H7 (cell line): ENCODE measurements at places on chromosomes 7 and 10. TPM values are rescaled to one million over a fixed set of nuclear protein-coding genes. Genes with fewer than 3 reads are reported as not detected.

The NUTM2A gene
- 0.04 TPM in 1 of 2 replicates, not detected in the other for total RNA-seq

DNA sequence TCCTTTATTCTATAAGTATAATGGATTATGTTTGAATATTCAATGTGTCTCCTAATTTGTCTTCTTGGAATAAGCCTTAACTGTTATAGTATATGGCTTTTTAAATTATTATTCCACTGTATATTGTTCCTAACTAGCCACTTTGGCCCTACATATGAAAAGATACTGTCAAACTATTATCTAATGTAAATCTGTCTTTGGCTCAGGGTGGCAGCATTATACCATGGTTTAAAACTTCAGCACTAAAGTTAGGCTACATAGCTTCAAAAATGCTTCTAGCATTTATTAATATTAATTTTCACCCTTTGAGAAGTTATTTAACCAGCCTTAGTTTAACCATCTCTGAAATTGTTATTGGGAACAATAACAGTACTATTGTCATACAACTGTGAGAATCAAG is 543.1 kb upstream of the MBL2 start:
- no peak for DNase-seq

DNA sequence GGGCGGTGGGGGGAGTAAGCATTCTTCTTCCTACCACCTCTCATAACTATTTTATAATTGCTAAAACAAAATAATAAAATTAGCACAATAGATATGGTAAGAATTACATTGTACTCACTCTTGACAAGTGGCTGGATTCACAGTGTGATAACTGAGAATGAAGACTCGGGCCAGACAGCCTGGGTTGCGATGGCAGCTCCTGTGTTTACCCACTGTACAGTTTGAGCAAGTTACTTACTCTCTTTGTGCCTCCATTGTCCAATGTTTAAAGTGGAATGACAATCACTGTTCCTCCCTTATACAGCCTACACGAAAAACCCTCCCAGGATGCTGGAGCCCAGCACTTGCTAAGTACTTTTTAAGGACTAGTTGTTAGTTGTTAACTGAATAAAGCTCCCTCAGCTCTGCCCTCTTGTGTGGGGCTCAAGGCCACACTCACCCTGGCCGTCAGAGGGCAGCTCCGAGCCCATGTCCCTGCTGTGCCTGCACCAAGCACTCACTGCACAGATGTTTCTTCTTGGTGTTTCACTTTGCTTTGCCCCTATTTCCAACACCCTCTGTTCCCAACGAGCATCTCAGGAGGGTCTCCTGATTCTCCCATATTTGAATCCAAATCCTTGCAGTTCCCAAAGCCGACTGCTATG is 56.4 kb upstream of the NPS start:
- peak; percentile 74 for DNase-seq

GRCh38 chr10:27349987-27350386 is 109.4 kb upstream of the ACBD5 start:
- DNase-seq = peak; percentile 29

- DNase-seq = peak; percentile 59
Observed at GRCh38 chr10:89391907-89392756, at the start of gene IFIT1. IFIT1 (plus strand) TSS chr10:89392623; CDS start chr10:89392713, 90 bp downstream.

The ADAM22 gene
- 2.1 and 4.8 TPM in 2 replicates for total RNA-seq

DNA sequence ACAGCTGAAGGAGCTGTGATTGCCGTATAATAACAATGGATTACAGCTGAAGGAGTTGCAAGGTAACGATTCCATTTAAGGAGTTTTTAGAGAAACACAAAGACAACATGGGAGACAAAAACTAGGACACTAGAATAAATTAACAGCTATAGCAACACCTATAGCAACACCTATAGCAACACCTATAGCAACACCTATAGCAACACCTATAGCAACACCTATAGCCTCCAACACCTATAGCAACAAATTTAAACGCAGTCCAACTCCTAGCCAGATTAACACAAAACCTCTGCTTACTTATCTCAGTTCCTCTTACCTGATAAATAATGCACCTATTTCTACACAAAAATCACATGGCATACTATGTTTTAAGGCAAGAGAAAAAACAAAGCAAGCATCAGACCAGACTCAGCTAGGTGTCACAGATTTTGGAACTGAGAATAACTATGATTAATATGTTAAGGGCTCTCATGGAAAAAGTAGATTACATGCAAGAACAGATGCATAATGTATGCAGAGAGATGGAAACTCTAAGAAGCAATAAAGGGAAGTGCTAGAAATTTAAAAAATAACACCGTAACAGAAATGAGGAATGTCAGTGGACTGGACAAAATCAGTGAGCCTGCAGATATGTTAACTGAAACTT is 55.7 kb upstream of the SRPK2 start:
- no peak for DNase-seq

DNA sequence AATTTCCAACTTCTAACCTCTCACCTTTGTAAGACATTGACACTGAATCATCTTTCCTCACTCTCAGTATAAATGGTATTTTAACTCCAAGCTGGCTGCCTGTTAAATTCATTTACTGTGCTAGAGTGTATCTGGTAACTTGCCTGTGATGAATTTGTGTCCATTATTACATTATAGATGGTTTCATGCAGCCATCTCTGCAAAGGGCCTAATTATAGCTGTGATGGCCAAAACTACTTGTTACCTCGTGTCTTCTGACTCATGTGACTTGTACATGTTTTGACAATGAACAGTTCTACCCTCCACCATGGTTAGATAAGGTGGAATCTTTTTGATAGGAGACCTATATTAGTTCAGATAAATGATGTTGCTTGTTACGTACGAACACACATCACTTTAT is 392.0 kb downstream of the PAXIP1 start:
- DNase-seq = no peak
